Vagina (tissue), 2 donors: ENCODE measurements at places on chromosomes 5 and 9. TPM values are rescaled to one million over a fixed set of nuclear protein-coding genes. Genes with fewer than 3 reads are reported as not detected.

DNA sequence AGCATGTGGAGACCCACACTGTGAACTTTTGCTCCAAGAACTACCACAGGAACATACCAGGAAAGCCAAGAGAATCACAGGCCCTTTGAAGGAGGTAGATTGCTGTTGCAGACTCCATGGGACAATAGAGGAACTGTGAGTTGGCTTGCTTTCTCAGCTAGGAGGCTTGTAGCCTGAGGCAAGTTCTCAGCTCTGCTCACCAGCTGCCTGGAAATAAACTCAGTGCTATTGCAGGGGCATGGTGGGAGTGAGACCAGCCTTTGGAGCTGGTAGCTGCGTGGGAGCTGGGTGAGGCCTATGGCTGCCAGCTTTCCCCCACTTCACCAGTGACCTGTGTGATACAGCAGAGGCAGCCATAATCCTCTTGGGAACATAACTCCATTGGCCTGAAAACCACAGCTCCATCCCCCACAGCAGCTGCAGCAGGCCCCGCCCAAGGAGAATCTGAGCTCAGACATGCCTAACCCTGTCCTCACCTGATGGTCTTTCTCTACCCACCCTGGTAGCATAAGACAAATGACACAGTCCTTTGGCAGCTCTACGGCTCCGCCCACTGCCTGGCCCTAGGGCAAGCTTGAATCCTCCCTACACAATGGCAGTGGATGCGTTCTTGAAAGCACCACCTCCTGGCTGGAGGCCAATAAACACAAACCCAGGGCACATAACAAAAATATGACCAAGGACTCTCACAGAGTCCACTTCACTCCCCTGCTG lies 389.5 kb downstream of the KIF4B start:
- DNase-seq, result no peak

- DNase-seq, result no peak
Observed at GRCh38 chr9:91150998-91151717, 210.6 kb downstream of the AUH start.

GRCh38 chr5:62701036-62701435 lies 122.4 kb downstream of the LRRC70 start:
- no peak for DNase-seq

GRCh38 chr5:96794757-96795156 lies 13.0 kb downstream of the ERAP1 start:
- no peak for DNase-seq

DNA sequence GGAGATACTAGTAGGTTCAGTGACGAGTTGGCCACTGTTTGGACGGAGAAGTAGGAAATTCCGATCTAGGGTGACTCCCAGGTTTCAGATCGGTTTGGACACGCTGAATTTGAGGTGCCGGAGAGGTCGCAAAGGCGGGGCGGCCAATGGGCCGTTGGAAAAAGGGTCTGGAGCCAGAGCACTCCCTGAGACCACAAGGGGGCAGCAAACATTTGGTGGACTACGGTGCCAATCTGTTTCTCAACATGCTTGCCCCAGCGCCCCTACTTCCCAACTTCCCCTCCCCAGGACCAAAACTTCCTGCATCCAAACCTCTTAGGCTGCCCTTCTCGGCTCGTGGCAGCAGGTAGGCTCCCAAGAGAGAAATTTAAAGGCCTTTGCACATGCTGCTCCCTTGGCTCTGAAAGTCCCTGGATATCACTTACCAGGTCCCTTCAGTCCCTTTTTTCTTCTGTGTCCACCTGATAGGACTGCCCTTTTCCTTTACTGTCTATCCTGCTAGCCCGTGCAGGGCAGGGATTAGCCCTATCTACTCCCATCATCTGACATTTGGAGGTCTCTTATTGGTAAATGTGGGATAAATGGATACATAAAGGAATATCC lies 992 bp upstream of the RPP25L start:
- DNase-seq, result no peak

GRCh38 chr5:84709075-84709474 lies 324.4 kb upstream of the EDIL3 start:
- DNase-seq, result no peak

GRCh38 chr9:127703289-127703946 lies 3.4 kb upstream of the CFAP157 start:
- no peak for DNase-seq

DNA sequence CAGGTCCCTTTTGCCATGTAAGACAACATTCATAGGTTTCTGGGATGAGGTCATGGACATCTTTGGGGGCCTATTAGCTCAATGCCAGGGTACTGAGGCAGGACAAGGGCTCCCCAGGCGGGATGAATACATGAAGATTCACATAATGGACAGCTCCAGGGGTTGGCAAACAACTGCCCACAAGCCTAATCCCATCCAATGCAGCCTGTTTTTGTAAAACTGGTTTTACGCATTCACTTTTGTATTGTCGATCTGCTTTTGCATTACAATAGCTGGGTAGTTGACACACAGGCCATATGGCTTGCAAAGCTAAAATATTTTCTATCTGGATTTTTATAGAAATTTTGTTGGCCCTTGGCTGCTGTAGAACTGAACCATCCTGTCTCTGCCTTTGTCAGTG lies 248.5 kb upstream of the PANK3 start:
- no peak for DNase-seq

DNA sequence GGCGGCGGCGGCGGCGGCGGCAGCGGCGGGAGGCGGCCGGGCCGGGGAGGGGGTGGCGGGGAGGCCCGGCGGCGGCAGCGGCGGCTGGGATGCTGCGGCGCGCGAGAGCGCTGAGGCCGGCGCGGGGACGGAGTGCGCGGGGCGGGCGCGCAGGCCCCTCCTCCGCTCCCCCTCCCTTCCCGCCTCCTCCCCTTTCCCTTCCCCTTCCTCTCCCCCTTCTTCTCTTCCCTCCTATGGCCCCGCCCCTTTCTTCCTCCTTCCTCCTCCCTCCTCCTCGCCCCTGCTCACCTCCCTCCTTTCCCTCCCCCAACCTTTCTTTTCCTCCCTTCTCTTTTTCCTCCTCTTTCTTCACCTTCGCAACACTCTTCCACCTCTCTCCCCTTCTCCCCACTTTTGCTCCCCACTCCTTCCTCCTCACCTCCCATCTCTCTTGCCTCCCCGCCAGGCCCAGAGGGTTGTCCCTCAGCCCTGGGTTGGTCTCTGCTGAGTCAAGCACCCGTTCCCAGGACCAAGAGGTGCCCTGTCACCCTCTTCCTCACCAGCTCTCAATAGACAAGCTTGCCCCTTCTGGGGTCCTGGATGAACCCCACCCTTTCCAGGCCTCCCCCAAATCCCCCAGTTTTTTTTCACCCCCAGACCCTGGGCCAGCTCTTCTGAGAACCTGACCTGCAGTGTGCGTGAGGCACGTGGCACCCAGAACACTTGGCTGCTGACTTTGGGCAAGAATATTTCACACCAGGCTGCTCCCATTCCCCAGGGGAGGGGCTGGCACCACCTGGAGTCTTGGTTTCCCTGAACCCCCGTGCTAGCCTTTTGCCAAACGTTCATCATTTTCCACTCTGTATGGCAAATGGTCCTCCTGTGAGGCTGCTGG lies at the start of gene SEMA4D:
SEMA4D (minus strand) TSS at position 136 of the 874 bp plus-strand sequence. CDS start 92,657 bp downstream, outside the sequence.
- no peak for DNase-seq

DNA sequence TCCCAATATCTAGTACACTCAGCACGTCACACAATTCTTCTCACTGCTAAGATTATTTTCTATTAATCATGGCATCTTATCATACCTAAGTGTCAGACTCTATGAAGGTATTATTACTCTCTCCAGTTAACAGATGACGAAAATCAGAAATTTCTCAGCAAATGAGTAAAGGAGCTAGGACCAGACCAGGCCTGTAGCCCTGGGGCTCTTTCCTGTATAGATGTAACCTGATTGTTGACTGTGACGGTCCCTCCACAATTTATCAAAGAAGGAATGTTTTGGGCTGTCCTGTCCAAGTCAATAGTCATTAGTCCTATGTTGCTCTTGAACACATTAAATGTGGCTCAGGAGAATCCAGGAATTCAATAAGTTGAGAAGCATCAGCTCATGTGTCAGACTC lies 106.2 kb downstream of the ST8SIA4 start:
- DNase-seq, result no peak

DNA sequence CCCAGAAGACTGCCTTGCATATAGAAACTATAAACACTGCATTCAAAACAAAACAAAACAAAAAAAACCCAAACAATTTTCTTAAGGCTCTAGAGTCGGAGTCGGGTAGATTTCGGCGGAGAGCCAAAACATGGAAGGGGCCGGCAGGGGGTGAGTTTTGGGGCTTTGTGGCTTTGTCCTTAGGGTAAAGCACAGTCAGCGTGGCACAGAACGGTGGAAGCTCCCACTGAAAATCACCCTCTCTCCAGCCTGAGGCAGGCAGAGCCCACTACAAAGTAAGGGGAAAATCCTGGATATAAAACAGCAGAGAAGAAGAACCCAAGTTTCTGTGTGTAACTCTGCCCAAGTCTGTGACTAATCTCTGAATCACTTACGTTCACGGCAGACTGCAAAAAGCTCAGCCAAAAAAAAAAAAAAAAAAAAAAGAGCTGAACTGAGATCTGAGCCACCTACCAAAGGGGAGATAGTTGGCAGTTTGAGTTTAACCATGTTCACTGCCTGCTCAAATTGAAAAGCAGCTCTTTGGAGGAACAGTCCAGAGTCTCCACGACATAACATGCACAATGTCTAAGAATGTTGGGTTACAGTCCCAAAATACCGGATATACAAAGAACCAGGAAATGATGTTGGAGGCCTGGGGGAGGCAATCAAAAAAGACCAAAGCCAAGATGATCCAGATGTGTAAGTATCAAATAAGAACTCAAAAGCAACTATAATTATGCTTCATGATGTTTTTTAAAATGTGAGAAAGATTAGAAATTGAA lies 26.6 kb upstream of the OR2K2 start:
- DNase-seq, result no peak

DNA sequence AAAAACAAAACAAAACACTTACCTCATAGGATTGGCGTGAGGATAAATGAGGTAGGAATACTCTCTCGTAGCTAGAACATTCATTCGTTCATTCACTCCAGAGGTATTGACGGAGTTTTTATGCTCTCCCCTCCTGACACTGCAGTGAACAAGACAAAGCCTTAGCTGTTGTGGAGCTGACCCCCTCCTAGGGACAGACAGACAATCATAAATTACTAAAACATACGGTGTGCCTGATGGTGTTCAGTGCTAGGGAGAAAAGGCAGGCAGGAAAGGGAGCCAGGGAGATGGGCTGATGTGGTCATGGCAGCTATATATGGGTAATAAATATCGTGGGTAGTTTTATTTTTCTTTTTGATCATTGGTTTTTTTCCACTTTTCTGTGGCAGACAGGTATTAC lies 5.7 kb upstream of the BRD3 start:
- no peak for DNase-seq

DNA sequence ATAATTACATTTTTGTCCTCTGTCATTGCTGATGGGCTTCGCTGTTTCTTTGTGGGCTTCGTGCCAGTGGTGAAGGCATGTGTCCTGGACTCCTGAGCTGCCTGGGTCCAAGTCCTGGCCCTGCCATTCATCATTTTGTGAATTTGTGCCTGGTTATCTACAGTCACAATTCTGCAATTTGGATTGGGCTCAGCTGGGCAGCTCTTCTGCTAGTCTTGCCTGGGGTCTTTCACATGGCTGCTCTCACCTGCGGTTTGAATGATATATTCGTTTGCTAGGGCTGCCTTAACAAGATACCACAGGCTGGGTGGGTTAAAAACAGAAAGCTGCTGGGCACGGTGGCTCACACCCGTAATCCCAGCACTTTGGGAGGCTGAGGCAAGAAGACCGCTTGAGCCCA lies 192.7 kb upstream of the IER5L start:
- DNase-seq, result no peak

DNA sequence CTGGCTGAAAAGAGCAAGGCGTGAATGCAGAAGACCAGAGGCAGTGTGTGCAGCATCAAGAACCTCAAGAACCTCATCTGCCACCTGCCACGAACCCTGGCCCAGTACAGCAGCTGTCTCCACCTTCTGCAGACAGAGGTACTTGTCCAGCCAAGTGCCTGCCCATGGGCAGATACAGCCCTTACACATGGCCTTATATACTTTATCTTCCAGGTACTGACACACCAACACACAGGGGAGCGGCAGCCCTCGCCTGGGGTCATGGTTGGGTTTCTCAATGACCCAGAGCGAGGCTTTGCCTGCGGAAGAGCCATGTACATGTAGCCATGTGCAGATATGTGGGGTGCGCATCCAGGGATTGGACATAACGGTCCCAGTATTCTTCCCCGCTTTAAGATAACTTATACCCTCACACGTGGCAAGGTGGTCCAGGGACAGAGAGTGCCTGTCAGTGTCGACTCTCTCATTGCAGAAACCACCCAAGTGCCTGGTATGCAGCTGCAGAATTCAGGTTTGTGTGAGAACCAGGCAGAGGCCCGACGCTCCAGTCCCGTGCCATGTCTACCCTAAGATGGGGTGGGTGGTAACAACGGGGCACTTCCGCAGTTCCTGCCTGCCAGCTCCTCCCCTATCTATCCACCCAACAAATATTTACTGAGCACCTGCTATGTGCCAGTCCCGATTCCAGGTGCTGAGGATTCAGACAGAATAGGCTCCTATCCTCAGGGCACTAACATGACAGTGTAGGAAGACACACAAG lies 206.9 kb downstream of the FSTL4 start:
- DNase-seq, result peak; percentile 84

GRCh38 chr9:8754751-8755150 lies 955.2 kb upstream of the DMAC1 start:
- DNase-seq, result no peak

GRCh38 chr5:123035918-123036390 lies 571 bp downstream of the PPIC start:
- DNase-seq, result no peak

GRCh38 chr5:100603141-100603540 lies 68.0 kb downstream of the FAM174A start:
- DNase-seq, result no peak

DNA sequence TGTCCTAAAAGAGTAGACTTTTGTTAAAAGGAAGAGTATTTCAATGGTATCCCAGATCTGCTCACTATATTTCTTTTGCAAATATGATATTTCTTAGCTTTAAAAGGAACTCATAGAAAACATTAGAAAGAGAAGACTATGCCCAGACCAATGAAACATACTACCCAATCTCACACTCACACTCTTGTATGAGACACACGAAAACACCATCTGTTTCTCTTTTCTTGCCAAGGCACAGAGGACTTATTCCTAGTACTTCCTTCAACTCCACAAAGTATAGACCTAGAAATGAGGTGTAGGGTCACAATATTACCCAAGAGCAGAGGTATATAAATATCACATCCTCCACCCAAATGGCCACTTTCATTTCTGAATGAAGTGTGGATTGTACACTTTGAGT lies 292.4 kb upstream of the ACO1 start:
- DNase-seq, result no peak

GRCh38 chr5:5350101-5350500 lies 72.4 kb upstream of the ICE1 start:
- DNase-seq, result no peak

GRCh38 chr9:84504360-84504759 lies 163.8 kb upstream of the SLC28A3 start:
- no peak for DNase-seq

DBH gene
- 12.0 TPM for total RNA-seq

FGD3 gene
- 19.9 TPM for total RNA-seq

PCDHGA4 gene
- 3.9 TPM for total RNA-seq

NEUROG1 gene
- not detected for total RNA-seq

PCDHA9 gene
- 0.25 TPM for total RNA-seq

TMEM252 gene
- total RNA-seq, result not detected

ATP10B gene
- 9.1 TPM for total RNA-seq

GRIA1 gene
- not detected for total RNA-seq

TEK gene
- total RNA-seq, result 12.5 TPM
